Non-pigmented ciliary epithelial cell (primary cell): ENCODE measurements at places on chromosomes 5 and 9.

DNA sequence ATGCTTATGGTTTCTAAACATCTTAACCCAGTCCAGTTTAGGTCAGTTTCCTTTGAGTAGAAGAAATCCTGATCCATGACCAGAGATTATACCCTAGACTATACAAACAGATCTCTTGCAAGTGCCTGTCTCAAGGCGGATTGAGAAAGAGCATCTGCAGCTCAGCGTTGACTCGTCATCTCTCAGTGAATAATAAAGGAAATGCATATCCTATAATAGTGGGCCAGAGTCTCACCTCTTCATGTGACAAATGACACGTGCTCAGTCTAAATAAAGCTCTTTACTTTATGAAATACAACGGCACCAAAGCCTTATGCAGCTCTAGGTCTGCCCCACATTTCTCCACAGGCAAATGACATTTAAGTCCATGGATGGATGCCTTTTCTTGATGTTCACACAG is 179.4 kb upstream of the NR3C1 start:
- DNase-seq, result no peak

DNA sequence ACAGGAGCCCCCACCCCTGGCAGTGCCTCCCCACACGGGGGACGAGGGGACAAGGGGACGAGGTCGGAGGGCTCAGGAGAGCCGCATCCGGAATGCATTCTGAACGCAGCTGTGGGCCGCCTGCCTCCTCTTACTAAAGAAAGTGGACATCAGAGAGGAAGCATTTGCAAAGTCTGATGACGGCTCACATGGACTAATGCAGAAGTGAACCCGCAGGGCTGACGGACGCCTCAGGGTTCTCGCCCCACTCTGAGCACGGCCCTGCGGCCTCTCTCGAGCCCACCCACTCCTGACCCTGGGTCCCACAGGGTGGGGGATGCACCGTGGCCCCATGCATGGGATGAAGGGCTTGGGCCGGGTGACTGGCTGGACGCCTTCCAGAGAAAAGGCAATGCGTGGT is 5.9 kb downstream of the LPCAT1 start:
- DNase-seq, result no peak

GRCh38 chr5:118397236-118397635 is 591.1 kb downstream of the DTWD2 start:
- DNase-seq, result no peak

DNA sequence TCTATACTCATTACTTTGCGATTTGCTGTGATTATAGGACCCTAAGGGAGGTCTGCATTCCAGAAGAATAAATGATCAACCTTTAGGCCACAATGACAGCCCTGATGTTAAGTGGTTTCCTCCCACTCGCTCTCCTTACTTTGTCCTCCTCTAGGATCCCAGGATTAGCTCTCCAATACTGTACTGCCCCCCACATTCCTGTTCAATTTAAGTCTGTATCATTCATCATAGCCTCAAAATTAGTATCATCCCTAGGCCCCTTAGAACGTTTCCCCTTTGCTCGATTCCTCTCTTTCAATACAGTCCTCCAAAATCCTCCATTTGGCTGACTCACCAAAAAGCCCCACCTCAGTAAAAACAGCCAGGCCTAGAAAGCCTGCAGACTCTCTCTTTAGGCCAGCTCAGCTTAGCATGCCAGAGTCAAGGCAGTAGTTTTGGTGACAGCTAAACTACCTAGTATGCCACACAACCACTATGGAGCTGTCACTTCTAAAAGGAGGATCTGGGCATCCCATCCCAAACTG is 24.4 kb downstream of the RNF145 start:
- DNase-seq, result peak; percentile 83

- DNase-seq, result peak; percentile 11
These were observed 7.9 kb upstream of the ZFP62 start for GRCh38 chr5:180868960-180869359.

DNA sequence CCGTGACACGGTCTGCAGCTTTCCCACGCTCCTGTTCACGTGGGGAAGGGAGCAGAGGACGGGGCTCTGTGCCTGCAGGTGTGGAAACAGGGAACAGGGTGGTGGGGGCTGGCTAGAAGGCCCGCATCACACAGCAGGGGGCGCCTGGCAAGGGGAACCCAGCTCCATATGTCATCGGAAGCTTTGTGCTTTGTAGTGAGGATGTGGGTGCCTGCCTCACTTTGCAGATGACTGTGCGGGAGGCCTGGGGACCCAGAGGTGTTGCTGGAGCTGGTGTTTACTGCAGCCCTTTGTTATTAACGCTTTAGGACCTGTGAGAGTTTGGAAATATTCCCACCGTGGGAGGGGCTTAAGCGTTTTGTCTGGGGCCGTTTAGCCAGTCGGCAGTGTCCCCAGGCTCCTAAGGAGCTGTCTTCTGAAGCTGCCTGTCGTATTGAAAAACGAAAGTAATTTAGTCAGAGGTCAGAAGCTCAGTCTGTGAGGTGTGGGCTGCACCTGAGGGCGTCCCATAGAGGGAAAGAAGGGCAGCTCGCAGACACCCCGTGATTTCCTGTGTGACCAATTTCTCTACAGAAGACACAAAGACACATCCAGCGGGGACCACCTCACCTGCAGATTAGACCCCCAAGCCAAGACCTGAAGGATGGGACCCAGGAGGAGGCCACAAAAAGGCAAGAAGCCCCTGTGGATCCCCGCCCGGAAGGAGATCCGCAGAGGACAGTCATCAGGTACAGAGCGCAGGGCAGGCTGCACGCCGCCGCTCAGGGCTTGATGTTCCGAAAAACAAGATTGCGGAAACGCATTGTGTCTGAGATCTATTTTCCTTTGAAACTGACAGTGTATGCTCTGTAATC is 9.1 kb downstream of the MAN1B1 start:
- no peak for DNase-seq

- DNase-seq, result no peak
These were observed 252.9 kb downstream of the CWC27 start for GRCh38 chr5:65021527-65022226.

GRCh38 chr5:154863291-154864080 is 5.1 kb downstream of the CNOT8 start:
- DNase-seq, result no peak

DNA sequence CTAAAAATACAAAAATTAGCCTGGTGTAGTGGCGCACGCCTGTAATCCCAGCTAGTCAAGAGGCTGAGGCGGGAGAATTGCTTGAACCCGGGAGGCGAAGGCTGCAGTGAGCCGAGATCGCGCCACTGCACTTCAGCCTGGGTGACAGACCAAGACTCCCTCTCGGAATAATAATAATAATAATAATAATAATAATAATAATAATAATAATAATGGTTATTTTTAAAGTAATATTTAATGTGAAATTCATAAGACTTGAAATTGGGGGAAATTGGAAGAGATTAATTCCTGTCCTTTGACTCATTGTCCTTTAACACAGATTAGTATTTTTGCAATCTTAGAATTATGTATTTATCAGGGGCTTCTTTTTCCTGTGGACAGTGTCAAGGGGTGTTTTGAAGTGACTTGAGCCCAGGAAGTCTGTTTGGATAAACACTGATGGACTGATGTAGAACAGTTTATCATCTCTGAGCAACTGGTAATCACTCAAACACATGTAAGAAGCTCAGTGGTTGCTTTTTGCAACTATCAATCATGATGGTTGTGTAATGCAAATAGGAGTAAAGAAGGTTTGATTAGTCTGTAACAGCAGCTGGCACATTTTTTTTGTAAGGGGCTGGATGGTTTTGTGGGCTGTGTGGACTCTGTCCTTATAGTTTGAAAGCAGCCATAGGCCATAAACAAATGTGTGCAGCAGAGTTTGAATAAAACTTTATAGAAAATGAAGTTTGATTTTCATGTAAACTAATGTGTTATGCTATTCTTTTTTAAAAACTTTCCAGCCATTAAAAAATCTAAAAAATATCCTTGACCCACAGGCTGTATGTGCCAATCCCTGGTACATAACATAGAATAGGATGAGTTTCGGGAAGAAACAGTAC is 93.5 kb downstream of the F2RL2 start:
- no peak for DNase-seq
